ENCODE measurements at places on chromosomes 13 and 19.

GRCh38 chr19:56321989-56322440, 7.4 kb upstream of the ZSCAN5A start:
- DNase-seq = no peak

- DNase-seq = no peak
These were observed 41.5 kb downstream of the COMP start for GRCh38 chr19:18749362-18750231.

GRCh38 chr13:91523116-91523515, 124.7 kb downstream of the GPC5 start:
- no peak for DNase-seq

- DNase-seq = no peak
These were observed 8.6 kb downstream of the CRB3 start for GRCh38 chr19:6472713-6473112.

DNA sequence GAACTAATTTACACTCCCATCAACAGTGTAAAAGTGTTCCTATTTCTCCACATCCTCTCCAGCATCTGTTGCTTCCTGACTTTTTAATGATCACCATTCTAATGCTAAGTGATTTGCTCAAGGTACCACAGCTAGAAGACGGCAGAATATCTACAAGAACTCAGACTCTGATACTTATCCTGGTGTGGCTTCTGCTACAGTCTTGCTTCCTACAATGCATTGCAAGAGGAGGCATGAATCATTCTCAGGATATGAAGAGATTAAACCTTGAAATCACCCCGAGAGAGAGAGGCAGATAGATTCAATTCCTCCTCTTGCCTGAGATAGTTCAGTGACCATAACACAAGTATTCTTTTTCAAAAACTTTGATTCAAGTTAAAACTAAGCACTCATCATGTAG, 306.4 kb downstream of the TBC1D4 start:
- DNase-seq = no peak

GRCh38 chr13:36630181-36630803, 43.5 kb upstream of the SERTM1 start:
- no peak for DNase-seq

- no peak for DNase-seq
These were observed 86.9 kb downstream of the TBC1D4 start for GRCh38 chr13:75395066-75395465.

DNA sequence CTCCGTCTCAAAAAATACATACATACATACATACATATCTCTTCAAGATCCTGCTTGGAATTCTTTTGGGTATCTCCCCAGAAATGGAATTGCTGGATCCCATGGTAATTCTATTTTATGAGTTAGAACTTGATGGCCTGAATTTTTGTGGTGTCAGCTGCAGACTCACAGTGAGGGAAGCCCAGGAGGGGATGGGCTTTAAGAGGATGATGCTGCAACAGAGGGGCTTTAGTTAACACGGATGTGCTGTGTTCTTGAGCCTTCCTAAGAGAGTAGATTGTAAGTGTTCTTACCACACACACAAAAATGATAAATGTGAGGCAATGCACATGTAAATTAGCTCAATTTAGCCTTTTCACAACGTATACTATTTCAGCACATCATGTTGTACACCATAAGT, 31.8 kb downstream of the CACNG6 start:
- DNase-seq = no peak

DNA sequence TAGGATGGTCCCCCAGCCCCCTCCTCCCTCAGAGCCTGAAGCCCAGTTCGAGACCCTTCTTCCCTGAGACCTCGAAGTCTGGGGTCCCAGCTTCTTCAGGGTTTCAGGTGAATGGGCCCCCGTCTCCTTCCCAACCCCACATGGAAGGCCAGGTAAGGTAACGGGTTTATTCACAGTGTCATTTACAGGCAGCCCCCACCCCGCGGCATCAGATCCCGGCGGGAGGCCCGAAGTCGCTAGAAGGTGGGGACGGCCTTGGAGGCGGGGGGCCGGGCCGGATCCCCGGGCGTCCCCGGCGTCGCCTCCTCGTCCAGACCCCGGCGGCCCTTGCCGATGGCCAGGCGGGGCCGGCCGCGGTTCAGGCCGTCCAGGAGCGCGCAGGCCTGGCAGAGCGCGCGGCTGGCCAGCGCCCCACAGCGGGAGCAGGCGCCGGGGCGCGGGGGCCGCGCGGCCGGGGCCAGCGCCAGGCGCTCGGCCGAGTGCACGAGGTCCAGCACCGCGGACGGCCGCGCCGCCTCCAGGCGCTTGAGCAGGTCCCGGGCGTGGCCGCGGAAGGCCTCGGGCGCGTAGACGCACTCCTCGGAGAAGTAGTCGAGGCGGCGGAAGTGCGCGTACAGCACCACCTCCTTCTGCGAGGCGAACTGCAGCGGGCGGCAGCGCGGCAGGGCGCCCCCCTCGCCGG, 9.7 kb downstream of the CTU1 start:
- DNase-seq = no peak

- no peak for DNase-seq
These were observed 7.4 kb downstream of the CC2D1A start for GRCh38 chr19:13913352-13913751.

- DNase-seq = no peak
These were observed 236.0 kb downstream of the PCDH9 start for GRCh38 chr13:66994097-66994496.

DNA sequence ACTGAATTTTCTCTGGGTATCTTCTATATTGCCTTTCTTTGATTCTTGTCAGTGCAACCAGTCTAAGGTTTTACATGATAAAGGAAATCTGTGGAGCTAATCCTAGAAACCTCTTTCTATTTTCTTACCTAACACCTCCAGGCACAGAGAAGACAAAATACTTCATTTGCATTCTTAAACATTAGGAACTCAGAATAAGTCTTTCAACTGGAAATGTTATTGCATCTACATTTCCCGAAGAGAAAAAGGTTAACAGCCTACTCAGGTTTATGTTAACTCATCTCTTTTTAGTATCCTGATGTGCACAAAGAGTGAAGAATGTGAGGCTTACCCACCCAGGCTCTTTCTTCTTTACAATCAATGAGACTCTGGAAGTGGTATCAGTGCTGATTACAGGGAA, 106.7 kb downstream of the PCCA start:
- DNase-seq = no peak

DNA sequence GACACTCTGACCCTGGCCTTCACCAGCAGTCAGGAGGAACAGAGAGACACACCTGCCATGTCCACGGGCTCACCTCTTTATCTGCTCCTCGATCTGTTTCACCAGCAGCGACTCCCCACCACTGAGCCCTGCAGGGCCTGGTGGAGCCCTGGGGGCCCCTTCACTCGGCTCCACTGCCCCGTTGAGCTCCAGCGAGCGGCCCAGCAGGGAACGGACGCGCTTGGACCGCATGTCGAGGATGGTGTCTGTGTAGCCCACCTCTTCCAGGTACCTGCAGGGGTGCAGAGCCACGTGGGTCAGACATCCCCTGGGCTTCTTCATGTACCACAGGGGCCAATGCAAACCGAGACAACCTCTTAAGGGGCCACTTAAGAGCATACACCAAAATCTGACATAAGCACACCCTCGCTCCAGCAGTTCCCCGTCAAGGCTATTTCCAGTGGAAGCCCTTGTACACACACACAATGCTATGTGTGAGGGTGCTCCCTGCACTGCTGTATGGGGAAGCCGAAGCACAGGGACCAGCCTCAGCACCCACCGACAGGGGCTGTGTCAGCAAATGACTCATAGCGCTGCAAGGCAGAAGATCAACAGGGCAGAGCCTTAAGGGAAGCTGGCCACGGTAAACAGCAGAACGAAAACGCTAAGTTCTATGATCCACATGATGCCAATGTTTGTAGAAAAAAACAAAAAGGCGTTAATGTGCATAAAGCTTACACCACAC, 12.7 kb upstream of the FKRP start:
- DNase-seq = no peak

GRCh38 chr13:30737511-30738337, 2.4 kb downstream of the ALOX5AP start:
- no peak for DNase-seq

GRCh38 chr13:100818711-100819110, 144.1 kb upstream of the TMTC4 start:
- no peak for DNase-seq

DNA sequence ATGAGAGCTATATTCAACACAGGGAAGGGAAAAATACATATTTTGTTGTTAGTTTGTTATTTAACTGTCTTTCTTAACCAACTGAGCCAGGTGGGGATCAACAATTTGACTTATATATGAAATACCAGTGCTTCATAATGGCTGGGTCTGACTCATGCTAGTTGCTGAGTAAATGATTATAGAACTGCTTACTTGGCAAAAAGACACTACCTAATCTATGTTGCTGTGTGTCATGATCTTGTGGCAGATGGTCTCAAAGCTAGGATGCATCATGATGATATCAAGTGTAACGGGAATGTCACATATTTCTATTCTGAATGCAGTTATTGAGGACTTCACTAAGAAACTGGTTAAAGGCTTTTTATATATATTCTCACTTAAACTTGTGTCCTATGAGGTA, 727.4 kb upstream of the SLITRK1 start:
- no peak for DNase-seq

DNA sequence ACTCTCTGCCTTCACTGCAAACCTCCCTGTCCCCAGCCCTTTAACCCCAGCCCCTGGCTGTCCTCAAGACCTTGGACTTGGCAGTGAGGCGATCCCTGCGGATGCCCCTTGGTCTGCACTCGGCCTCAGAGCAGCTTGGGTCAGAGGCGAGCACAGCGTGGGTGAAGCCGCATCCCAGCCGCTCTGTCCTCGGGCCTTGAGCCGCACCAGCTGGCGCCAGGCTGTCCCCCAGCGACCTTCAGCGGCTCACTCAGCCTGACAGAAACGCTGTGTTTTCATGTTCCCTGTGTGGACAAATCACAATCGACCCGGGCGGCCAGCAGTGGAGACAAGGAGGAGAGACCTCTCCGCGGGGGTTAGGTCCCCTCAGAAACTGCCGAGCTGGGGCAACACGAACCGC, 52.0 kb downstream of the GNG7 start:
- no peak for DNase-seq

GRCh38 chr13:108957369-108958012, 328.1 kb downstream of the MYO16 start:
- no peak for DNase-seq

DNA sequence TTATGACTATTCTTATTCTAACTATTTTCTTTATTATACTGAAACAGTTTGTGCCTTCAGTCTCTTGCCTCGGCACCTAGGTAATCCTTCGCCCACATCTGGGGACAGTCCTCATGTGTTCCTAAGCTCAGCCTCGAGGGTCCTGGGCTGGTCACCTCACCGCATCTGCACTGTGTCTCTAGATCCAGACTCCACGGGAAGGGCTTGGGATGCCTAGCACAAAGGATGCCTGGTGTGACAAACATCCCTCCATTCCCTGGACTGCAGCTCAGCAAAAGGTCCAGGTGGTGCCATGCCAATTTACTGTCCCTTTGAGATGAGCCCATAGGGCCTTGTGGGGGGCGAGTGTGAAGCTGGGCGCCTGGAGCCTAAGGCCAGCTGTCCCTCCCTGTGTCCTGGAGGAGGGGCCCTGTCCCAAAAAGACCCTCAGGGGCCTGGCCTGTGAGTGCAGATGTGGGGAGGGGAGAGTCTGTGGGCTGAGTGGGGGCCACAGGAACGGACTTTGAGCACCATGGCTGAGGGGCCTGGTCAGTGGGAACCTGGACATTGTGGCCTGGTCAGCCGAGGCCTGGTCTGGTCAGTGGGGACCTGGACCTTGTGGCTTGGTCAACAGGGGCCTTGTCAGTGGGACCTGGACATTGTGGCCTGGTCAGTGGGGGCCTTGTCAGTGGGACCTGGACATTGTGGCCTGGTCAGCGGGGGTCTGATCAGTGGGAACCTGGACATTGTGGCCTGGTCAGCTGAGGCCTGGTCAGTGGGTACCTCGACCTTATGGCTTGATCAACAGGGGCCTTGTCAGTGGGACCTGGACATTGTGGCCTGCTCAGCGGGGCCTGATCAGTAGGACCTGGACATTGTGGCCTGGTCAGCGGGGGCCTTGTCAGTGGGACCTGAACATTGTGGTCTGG, 45.1 kb upstream of the TPM4 start:
- no peak for DNase-seq

GRCh38 chr13:51036418-51036817, 74.7 kb downstream of the C13orf42 start:
- DNase-seq = no peak

DNA sequence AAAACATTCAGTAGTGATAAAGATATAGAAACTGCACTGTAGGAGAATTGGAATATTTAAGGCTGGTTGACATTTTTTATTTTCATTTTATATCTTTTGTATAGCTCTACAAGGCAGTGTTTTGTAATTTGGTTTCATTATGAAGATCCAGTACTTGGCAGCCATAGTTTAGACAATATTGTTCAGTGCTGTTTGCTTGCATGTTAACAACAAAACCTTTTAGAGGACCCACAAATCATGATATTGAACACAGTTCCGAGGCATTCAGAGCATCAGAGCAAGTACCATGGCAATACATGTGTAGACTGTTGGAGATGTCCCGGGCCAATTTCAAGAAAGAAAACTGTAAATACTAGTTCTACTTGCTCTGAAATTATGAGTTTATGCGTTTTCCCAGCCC, 25.6 kb upstream of the GARRE1 start:
- DNase-seq = no peak

- no peak for DNase-seq
These were observed 30.7 kb downstream of the NFIX start for GRCh38 chr19:13025819-13026456.

DNA sequence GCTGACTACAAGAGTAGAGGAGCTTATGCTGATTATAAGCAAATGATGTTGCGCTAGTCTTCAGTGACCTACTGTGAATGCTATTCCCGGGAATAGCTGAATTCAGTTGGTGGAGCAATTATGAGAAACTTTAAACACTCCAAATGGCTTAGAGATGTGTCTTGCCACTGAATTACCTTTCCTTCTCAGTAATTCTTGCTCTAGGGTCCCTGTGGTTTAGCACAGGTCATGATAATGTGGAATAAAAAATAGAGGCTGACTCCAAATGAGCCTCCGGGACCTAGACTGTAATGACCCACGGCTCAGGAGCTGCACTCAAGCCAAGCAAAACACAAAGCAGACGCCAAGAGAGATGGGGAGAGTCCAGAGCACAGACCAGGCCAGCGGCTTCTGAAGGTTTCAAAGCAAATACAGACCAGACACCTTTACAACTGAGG, 124.7 kb downstream of the RGCC start:
- DNase-seq = no peak

- DNase-seq = no peak
These were observed 4.1 kb upstream of the ZNF841 start for GRCh38 chr19:52099497-52100138.

GRCh38 chr13:111610081-111610480, 289.6 kb downstream of the TEX29 start:
- DNase-seq = no peak
